Fibroblast of upper back skin (primary cell): ENCODE measurements at places on chromosomes 12 and 14.

DNA sequence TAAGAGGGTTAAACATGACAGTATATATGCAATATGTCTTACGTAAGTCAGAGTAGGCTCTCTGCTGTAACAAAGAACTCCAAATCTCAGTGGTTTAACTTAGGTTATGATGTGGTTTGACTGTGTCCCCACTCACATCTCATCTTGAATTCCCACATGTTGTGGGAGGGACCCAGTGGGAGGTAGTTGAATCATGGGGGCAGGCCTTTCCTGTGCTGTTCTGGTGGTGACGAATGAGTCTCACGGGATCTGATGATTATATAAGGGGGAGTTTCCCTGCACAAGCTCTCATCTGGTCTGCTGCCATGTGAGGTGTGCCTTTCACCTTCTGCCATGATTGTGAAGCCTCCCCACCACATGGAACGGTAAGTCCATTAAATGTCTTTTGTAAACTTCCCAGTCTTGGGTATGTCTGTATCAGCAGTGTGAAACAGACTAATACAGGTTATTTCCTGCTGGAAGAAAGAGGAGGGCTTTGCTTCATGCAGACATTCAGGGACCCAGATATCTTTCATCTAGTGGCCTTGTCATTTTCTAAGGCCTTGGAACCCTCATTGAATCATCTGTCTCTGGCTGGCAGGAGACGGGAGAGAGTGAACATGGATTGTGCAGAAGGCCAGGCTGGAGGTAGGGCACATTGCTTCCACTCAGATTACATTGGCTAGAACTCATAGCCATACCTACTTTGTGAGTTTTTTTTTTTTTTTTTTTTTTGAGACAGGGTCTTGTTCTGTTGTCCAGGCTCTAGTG lies 96.1 kb downstream of the CRADD start:
- peak; percentile 62 for DNase-seq

DNA sequence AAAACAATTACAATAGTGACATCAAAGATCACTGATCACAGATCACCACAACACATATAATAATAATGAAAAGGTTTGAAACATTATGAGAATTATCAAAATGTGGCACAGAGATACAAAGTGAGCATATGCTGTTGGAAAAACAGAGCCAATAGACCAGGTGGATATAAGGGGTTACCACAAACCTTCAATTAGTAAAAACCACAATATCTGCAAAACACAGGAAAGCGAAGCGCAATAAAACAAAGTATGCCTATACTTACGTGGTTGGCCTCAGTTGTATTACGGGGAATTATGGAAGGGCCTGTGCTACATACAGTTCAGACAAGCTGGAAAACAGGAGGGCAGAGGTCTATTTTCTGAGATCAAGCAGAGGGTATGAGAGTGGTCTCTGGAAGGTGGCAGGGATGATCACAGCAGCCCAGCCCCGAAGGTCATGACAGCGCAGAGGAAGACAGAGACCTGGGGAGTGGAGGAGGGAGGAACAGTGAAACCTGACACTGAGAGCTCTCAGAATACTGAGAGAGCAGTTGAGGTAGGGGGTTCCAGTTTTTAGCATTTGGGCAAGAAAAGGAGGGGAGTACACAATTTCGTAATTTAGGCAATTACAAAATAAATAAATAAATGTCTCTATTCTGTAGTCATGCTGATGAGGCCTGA lies 41.3 kb downstream of the IFNG start:
- DNase-seq = no peak

- no peak for DNase-seq
Measured at GRCh38 chr14:34157651-34158050, 206.8 kb upstream of the EGLN3 start.

DNA sequence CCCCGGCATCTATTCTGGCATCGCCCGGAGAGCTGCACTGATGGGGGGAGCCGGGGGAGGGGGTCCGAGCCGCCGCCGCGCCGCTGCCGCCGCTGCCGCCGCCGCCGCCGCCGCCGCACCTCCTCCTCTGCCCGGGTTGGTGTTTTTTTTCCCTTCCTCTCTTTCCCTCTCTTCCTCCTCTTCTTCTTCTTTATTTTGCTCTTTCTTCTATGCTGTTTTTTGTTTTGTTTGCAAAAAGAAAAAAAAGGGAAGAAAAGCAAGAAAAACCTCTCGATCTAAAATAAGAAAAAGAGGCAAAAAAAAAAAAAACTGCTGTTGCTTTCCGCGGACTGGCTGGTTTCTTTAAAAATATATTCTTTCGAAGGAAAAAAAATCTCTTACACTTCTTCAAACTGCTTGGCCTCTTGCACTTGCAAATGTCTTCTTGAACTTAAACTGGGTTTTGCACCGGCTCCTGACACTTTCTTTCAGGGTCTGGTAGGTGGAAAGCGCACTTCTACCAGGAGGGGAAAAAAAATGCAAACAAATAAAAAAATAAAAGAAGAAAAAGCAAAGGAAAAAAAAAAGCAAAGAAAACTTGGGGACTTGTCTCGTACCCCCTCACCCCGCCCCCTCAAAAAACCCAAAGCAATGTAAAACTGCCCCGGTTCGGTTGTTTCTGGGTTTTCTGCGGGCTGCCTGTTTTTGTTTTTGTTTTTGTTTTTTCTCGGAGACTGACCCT lies 616 bp downstream of the BCL11B start:
- DNase-seq = no peak

DNA sequence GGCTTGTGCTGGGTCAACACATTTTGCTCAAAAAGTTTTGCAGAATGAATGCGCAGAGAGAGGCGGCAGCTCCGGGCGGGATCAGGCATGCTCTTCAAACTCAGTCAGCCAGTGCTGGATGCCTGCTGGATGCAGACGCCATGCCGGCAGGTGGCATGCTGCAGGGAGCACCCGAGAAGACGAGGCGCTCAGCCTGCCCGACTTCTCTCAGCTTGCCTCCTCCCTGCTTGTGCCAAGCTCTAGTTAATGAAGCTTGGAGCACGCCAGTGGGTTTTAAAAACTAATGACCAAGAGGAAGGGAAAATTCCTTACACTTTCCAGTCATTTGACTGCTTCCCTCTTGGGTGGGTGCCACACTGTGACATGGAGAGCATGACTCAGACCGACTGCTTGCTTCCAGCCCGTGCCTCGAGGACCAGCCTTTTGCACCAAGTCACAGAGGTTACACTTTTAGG lies 39.8 kb downstream of the SLC24A4 start:
- peak; percentile 7 for DNase-seq

DNA sequence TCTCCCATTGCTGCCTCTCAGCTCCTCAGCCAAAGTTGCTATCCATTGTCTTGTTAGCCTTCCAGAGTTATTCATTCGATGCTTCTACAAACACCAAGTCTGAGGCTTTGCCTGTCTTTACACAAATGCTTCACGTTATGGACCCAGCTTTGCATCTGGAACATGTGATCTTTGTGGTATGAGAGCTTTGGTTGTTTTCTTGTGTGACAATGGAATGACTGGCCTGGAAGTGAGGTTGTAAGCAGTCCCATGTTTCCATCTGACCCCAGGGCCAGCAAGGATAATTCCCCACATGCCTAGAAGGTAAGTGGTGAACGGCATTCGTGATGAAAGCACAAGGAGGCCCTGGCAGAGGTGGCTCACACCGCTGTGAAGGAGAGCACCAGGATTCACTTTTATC lies 866.7 kb upstream of the TMEM132C start:
- no peak for DNase-seq

- no peak for DNase-seq
Measured at GRCh38 chr14:81485372-81485771, 48.3 kb downstream of the SEL1L start.
